ENCODE measurements at places on chromosomes 4 and X. TPM values are rescaled to one million over a fixed set of nuclear protein-coding genes. Genes with fewer than 3 reads are reported as not detected.

FRG2 gene
- not detected for total RNA-seq

AKAP17A gene
- 23.6 TPM for total RNA-seq

FAM47A gene
- total RNA-seq = not detected

ZMAT1 gene
- total RNA-seq = 2.8 TPM

HCCS gene
- total RNA-seq = 8.0 TPM

TXK gene
- 0.69 TPM for total RNA-seq

HSFX3 gene
- not detected for total RNA-seq

GYPE gene
- total RNA-seq = 0.12 TPM

NAT8L gene
- 4.2 TPM for total RNA-seq

XK gene
- 3.1 TPM for total RNA-seq

PRR32 gene
- total RNA-seq = not detected

APBB2 gene
- 11.7 TPM for total RNA-seq

GAGE1 gene
- 0.44 TPM for total RNA-seq

CSAG1 gene
- total RNA-seq = not detected

EXOC1L gene
- not detected for total RNA-seq

PWWP3B gene
- total RNA-seq = 6.7 TPM

TRIM75 gene
- not detected for total RNA-seq

OSTC gene
- 68.4 TPM for total RNA-seq

RASL11B gene
- total RNA-seq = 0.52 TPM

GPRIN3 gene
- total RNA-seq = 3.2 TPM

SYTL4 gene
- total RNA-seq = 6.1 TPM

SYP gene
- 3.0 TPM for total RNA-seq

CRMP1 gene
- total RNA-seq = 0.69 TPM

SORCS2 gene
- 0.84 TPM for total RNA-seq

SPATA18 gene
- total RNA-seq = 3.5 TPM

TRAM1L1 gene
- total RNA-seq = 0.63 TPM

CDKL5 gene
- total RNA-seq = 4.3 TPM

ACE2 gene
- total RNA-seq = 1.0 TPM

MGAT4D gene
- not detected for total RNA-seq

MID1 gene
- 5.4 TPM for total RNA-seq

RPA4 gene
- total RNA-seq = 0.62 TPM

USP17L13 gene
- total RNA-seq = not detected

FAT1 gene
- total RNA-seq = 82.3 TPM

CYP4V2 gene
- total RNA-seq = 39.7 TPM

SMIM10L2A gene
- 1.9 TPM for total RNA-seq

ZCCHC18 gene
- 0.16 TPM for total RNA-seq
